ENCODE measurements at places on chromosomes 11 and 22. TPM values are rescaled to one million over a fixed set of nuclear protein-coding genes. Genes with fewer than 3 reads are reported as not detected.

Gene UBQLN3
- not detected for total RNA-seq

Gene RAB3IL1
- 15.7 TPM for total RNA-seq

Gene RAB36
- total RNA-seq, result 7.5 TPM

Gene CYTH4
- 0.76 TPM for total RNA-seq

Gene CEP126
- total RNA-seq, result 3.4 TPM

Gene MS4A15
- not detected for total RNA-seq

Gene CSF2RB
- not detected for total RNA-seq

Gene ATP6V1E1
- 122 TPM for total RNA-seq

Gene SAAL1
- 36.2 TPM for total RNA-seq

Gene PPP1R14B
- 246 TPM for total RNA-seq

Gene ELMOD1
- 0.25 TPM for total RNA-seq

Gene GNG3
- not detected for total RNA-seq

Gene PRR33
- total RNA-seq, result not detected

Gene PHF21A
- total RNA-seq, result 16.0 TPM

Gene MYBPC3
- total RNA-seq, result 0.09 TPM

Gene LRRC55
- total RNA-seq, result not detected

Gene OR8D1
- not detected for total RNA-seq
